ENCODE measurements at places on chromosomes 3 and 15. TPM values are rescaled to one million over a fixed set of nuclear protein-coding genes. Genes with fewer than 3 reads are reported as not detected.

DNA sequence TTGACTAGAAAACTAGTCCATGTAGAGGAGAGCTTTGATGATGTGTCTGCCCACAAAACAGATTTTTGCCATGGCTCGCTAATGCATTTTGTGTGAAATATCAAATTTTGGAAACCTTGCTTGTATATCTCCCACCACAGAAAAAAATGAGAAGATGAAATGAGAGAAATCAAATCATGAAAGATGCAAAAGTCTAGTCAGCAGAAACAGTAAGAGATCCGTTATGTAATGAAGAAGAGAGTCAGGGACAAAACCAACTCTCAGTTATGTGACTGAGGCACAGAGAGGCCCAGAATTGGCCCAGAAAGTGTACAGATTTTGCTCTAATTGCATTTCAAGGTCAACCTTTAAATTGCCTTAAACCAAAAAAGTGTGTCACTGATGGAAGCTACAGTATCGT is 107.0 kb downstream of the FILIP1L start:
- DNase-seq: no peak

- DNase-seq: no peak
These were observed 4.6 kb downstream of the LHFPL4 start for GRCh38 chr3:9548991-9549390.

DNA sequence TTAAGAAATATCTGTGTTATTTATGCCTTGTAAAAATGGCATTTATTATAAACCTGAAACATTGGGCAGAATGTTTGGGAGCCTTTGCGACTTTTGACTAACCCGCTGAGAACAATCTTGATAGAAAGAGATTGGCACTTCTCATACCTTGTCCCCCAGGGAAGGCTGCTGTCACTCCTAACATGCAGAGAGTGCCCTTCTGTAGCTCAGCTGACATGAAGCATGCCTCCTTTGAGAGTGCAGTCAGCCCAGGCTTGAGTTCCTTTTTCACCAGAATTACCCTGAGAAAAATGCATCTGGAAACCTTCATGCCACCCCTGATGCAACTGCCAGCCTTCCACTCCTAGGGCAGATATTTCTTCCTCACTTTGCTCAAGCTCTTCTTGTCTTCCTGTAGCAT is 569.2 kb upstream of the ARPP21 start:
- DNase-seq: no peak

DNA sequence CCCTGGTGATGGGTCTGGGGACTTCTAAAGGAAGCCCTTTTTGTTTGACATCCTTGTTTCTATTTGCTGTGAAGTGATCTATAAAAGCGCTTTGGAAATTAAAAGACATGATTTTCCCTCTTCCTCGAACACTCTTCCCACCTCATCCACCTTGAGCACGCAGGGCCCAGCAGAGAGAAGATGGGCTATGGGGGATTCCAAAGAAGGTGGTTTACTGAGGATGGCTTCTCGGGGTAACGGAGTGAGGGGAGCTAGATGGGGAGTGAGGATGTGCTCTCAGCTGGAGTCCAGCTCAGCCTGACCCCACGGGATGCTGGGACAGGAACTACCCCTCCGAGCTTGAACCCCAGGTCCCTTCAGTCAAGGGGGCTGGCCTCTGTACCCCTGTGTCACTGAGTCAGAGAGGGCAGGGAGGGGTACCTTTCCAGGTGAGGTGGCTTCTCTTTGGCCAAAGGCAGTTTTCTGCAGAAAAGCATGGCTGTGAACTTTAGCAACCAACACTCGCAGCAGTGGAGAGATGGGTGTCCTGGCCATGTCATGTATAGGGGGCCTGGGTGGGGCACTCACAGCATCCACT is 180.7 kb upstream of the SMAD3 start:
- DNase-seq: no peak

GRCh38 chr3:66744986-66745385 is 244.2 kb upstream of the LRIG1 start:
- no peak for DNase-seq

DNA sequence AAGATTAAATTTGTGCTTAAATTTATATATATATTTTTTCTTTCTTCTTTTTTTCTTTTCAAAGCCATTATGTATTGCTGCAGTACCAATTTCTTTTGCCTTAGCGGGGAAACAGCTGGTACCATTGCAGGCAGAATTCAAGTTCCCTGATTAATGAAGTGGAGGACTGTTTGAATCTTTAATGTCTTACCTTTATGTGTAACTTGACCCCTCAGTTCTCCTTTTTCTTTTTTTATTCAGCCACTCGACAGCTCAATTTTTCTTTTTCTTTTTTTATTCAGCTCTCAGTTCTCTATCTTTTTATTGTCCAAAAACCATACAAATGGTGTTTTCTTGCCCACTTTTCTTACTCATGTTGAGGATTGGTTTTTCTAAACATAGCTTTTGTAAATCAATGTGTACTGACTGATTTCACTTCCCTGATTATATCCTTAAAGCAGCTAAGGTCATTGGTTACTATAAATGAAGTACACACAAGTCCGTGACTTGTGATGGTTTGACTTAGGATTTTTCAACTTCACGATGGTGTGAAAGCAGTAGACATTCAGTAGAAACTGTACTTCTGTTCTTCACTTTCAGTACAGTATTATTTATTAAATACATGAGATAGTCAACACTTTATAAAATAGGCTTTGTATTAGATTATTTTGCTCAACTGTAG is 22.8 kb downstream of the ATP2C1 start:
- DNase-seq: no peak

- DNase-seq: peak; percentile 8
These were observed 69.6 kb downstream of the LRTM1 start for GRCh38 chr3:54858093-54858785.

DNA sequence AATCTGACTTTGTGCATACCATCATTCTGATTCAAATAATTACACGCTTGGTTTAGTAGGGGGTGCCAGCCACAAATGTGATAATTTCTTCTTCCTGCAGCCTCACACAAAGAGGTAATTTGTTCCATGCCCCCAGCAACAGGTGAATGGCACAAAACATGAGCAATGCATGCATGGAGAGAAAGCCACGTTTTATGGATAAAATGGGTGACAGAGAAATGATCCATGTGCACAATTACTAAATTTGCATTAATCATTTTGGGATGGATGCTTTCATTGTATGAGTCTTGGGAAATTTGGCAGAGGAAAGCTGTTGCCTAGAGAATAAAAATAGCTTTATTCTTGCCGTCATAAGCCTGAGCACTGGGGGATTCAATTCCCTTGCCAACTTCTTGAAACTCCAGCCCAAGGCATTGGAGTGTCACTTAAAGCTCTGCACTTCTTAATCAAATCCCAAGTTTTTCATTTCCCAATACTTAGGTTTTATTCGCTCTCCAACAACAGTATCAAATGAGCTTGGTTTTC is 411.6 kb downstream of the GBE1 start:
- DNase-seq: no peak

CEMIP gene
- 249 TPM for total RNA-seq

HGD gene
- total RNA-seq: 0.57 TPM

OXTR gene
- total RNA-seq: 6.1 TPM

PLA2G4E gene
- not detected for total RNA-seq

CYP1A2 gene
- total RNA-seq: not detected

LRRC49 gene
- 25.2 TPM for total RNA-seq

RETNLB gene
- total RNA-seq: not detected

FANCD2OS gene
- not detected for total RNA-seq

All from fibroblast of the aortic adventitia (primary cell).